ENCODE measurements at places on chromosomes 4 and X. TPM values are rescaled to one million over a fixed set of nuclear protein-coding genes. Genes with fewer than 3 reads are reported as not detected.

GRCh38 chr4:124019749-124020549 is 623.4 kb downstream of the SPRY1 start:
- H3K27ac ChIP-seq: no peak overlapping the region
- DNase-seq: no peak
- H3K27me3 ChIP-seq: no peaks in the 10 kb centered on the region
- no peak overlapping the region for H3K4me3 ChIP-seq
- no peaks in the 10 kb centered on the region for H3K36me3 ChIP-seq
- H3K4me1 ChIP-seq: peaks cover 5% of the 10 kb centered on the region

DNA sequence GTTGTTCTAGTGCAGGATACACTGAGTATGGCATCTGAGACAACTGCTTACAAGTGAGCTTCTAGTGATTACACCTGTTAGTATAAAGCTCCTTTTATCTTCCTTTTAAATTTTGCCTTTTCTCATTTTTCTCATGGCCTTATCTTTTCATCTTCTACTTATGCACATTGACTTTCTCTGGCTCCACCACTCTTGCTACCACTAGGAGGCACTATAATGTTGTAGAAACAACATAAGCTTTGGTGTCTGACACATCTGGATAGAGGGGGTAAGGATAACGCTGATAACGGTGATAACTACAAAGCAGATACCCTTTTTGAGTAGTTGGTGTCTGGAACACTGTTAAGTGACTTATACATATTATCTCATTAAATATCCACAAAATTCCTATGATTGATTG is 187.4 kb upstream of the TEX13C start:
- no peak overlapping the region for H3K27ac ChIP-seq
- no peaks in the 10 kb centered on the region for H3K4me1 ChIP-seq
- no peaks in the 10 kb centered on the region for H3K27me3 ChIP-seq
- no peaks in the 10 kb centered on the region for H3K36me3 ChIP-seq
- no peak for DNase-seq
- no peak overlapping the region for H3K4me3 ChIP-seq

The HMGN5 gene
- total RNA-seq: 8.3 TPM

DNA sequence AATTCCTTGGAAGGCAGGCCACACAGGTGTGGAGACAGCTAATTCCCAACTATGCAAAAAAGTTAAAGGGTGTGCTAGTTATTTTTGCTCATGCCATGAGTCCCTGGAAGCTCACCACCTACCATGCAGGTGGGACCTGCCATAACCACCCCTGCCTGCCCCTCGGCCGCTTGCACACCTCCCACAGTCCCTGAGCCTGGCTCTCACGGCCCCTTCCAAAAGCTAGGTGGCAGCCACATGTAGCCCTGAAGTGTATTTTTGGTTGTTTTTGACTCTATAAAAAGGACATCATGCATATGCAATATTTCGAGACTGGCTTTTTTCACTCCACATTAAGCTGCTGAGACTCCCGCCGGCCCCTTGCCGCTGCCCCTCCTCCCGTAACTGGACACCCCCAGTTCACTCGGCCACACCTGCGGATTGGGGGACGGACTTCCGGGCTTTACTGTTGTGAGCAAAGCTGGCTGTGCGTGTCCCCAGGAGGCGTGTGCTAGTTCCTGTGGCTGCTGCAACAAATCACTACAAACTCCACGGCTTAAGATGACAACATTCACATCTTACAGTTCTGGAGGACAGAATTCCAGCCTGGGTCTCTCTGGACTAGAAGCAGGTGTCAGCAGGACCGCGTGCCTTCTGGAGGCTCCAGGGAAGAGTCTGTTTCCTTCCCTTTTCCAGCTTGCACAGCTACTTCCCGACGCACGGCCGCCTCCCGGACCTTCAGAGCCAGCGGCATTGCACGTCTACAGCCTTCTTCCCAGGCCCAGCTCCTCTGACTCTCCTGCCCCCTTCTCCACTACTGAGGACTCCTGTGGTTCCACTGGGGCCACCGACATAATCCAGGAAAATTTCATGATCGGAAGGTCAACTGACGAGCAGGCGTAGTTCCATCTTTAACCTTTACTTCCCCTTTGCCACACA is 24.8 kb downstream of the ZFYVE28 start:
- no peak overlapping the region for H3K27ac ChIP-seq
- no peaks in the 10 kb centered on the region for H3K27me3 ChIP-seq
- H3K4me1 ChIP-seq: no peaks in the 10 kb centered on the region
- DNase-seq: no peak
- no peak overlapping the region for H3K4me3 ChIP-seq

GRCh38 chrX:118499295-118499694 is 3.7 kb downstream of the DOCK11 start:
- H3K36me3 ChIP-seq: no peaks in the 10 kb centered on the region
- no peaks in the 10 kb centered on the region for H3K4me1 ChIP-seq
- no peak overlapping the region for H3K27ac ChIP-seq
- H3K4me3 ChIP-seq: no peak overlapping the region

The RHOXF1 gene
- total RNA-seq: not detected

Measured in aorta (tissue), 5 donors.